PC-3 (cell line): ENCODE measurements at places on chromosomes 6 and 20. TPM values are rescaled to one million over a fixed set of nuclear protein-coding genes. Genes with fewer than 3 reads are reported as not detected.
A peak's percentile ranks its signal among the peaks of the same experiment; 100 is the strongest.

- H3K27me3 ChIP-seq, result no peaks in the 10 kb centered on the region
- H3K4me3 ChIP-seq, result peak overlapping the region; percentile 24; the same call in 1 of the 2 replicates
- peaks cover 44% of the 10 kb centered on the region for H3K4me1 ChIP-seq
- DNase-seq, result peak; percentile 97
- H3K36me3 ChIP-seq, result no peaks in the 10 kb centered on the region
These were observed 462.5 kb upstream of the BTBD3 start for GRCh38 chr20:11454966-11455799.

Gene ZKSCAN4
- 2.3 and 3.7 TPM in 2 replicates for total RNA-seq

Gene THBS2
- total RNA-seq, result 0.52 TPM in 1 of 2 replicates, not detected in the other

- H3K27me3 ChIP-seq, result peaks cover 10% of the 10 kb centered on the region
- H3K36me3 ChIP-seq, result no peaks in the 10 kb centered on the region
- H3K4me3 ChIP-seq, result no peak overlapping the region
- peak; percentile 58 for DNase-seq
- no peaks in the 10 kb centered on the region for H3K4me1 ChIP-seq
- no peak overlapping the region for H3K27ac ChIP-seq
These were observed 296.5 kb downstream of the THBS2 start for GRCh38 chr6:168956884-168957730.
